Endodermal cell (in vitro differentiated cells): ENCODE measurements at places on chromosomes 5 and 9. TPM values are rescaled to one million over a fixed set of nuclear protein-coding genes. Genes with fewer than 3 reads are reported as not detected.

GRCh38 chr9:95461448-95462248 lies 55.1 kb downstream of the PTCH1 start:
- no peak for DNase-seq

DNA sequence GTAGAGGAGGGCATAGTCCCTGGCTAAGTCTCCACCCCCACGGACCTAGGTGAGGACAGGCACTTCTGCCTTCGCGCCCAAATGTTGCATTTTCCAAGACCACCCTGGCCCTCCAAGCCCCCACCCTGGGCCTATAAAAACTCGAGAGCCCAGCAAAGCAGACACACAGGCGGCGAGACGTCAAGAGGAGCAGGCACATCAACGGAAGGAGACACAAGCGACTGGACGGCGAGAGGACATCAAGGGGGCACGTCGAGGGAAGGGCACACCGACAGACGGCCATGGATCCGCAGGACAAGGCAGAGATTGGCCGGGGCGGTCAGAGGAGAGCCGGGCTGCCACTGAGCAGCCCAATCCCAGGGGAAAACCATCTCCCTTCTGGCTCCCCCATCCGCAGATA lies 348.0 kb downstream of the MTRR start:
- no peak for DNase-seq

GRCh38 chr5:160260881-160261815 lies 31.8 kb downstream of the FABP6 start:
- DNase-seq: peak; percentile 68

DNA sequence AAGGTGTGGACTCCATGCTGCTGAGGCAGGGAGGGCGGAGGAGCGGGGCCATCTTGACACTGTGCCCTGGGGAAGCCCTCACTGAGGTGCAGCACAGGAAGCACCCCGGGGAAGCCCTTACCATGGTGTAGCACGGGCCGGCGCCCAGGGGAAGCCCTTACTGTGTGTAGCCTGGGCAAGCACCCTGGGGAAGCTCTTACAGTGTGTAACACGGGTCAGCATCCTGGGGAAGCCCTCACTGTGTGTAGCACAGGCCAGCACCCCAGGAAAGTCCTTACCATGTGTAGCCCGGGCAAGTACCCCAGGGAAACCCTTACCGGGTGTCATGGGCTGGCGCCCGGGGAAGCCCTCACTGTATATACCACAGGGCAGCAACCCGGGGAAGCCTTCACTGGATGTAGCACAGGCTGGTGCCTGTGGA lies 62.6 kb upstream of the ZNF354B start:
- DNase-seq: peak; percentile 30

GRCh38 chr9:36572515-36573418 lies at the start of gene MELK:
MELK (plus strand) TSS chr9:36572895; CDS start chr9:36581682, 8,787 bp downstream.
- peak; percentile 95 for DNase-seq

- DNase-seq: no peak
Measured at GRCh38 chr9:69689991-69690538, 17.9 kb upstream of the APBA1 start.

DNA sequence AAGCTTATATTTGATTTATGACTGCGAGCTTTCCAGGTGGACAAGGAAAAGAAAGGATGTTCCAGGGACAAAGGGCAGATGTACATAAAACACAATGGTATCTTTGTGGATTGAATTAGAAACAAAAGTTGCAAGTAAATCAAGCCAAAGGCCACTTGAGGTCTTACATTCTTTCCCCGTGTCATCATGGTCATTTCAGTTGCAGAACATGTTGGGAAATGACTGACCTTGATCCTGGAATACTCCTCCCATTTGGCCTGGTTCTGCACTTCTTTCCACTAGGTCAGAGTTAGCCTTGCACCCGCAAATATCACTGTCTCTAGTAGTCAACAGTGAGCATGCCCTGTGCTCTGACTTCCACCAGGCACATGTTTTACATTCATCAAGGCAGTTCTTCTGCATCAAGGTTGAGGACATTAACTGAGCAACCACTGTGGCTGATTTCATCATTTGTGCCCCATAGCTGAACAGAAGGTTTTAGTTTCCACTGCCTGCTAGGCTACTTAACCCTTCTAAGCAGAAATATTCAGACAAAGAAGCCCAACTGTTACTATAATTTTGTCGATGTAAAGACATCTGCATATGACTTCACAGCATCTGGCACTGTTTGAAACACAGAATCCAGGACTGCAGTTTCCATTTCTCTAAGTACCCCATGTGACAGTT lies 1161.7 kb upstream of the DMAC1 start:
- DNase-seq: no peak

DNA sequence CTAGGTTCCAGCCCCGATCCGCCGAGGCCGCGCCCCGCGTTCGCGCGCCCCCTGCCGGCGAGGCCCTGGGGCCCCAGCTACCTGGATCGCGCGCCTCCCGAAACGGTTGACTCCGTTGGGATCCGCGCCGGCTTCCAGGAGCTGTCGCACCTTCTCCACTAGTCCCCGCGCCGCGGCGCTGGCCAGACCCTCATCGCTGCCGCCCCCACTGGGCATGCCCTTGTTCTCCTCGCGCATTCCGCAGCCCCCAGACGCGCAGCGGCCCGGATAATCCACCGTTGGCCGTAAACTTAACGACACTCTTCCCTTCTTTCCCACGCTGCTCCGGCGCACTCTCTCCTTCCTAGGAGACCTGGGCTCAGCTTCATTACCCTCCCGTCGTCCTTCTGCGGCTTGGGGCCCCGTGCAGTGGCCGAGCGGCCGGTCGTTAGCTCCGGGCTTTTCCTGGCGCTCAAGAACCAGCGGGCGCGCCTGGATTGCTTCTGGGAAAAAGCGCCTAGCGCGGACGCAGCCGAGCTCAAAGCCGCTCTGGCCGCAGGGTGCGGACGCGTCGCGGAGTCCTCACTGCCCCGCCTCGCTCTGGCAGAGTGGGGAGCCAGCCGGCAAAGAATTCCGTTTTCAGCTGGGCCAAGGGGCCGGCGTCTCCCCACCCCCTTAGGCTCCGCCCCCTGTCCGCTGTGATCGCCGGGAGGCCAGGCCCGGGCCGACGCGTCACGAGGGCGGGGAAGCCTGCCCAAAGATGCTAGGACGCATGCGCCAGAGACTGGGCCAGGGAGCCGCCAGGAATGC lies at the start of gene CDKN2B:
Gene CDKN2B, minus strand, starts transcription at position 589 of the 789 bp plus-strand sequence. Its CDS starts 352 bp downstream, at position 237.
- DNase-seq: peak; percentile 98

DNA sequence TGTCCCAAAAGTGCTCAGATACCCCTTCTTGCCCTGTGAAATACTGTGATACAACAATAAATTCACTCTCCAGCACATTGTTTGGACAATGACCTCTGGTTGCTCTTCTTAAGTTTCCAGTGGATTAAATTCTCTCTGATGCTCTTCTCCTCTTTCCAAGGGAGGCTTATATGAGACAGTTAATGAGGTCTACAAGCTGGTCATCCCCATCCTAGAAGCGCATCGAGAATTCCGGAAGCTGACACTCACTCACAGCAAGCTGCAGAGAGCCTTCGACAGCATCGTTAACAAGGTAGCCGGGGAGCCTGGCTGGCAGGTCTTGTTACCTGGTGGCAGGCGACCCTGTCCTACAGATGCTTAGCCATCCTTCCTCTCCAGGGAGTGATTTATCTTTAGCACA lies 226.5 kb downstream of the DOCK8 start:
- DNase-seq: no peak

Gene TIGD6
- total RNA-seq: 3.5 to 3.9 TPM (median 3.8 TPM) in 3 replicates

Gene GABRA1
- 0.33 TPM in 1 of 2 replicates, not detected in the other for total RNA-seq

Gene ACER2
- total RNA-seq: 1.2 to 2.3 TPM (median 2.1 TPM) in 3 replicates

Gene RGMB
- total RNA-seq: 53.0 and 60.2 TPM in 2 replicates

Gene GRIN1
- 0.35 and 1.2 TPM in 2 replicates for total RNA-seq
